Testis (tissue), 5 donors: ENCODE measurements at places on chromosomes 3 and 15. TPM values are rescaled to one million over a fixed set of nuclear protein-coding genes. Genes with fewer than 3 reads are reported as not detected.

DNA sequence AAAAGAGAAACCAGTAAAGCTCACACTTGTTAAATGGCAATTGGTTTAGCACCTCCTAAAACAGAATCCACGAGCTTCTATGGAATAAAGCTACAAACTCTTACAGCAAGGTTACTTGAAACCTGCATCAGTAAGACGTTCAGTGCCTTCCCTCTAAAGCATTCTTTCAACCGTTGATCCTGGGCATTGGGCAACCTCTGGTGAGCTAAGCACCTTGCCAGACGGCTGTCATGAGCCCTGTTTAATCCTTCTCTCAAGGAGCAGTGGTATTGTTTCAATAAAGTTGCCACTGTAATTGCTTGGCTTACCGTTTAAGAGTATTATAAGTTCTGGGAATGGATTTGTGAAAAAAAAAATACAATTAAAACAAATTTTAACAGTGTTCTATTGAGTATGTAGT lies 75.0 kb downstream of the COL8A1 start:
- DNase-seq = no peak

GRCh38 chr15:33508703-33509102 lies 197.9 kb downstream of the RYR3 start:
- DNase-seq = no peak

- no peak for DNase-seq
These were observed 2.8 kb downstream of the TAGLN3 start for GRCh38 chr3:112001526-112001925.

GRCh38 chr3:111331912-111332311 lies 210.1 kb upstream of the CD96 start:
- DNase-seq = no peak

DNA sequence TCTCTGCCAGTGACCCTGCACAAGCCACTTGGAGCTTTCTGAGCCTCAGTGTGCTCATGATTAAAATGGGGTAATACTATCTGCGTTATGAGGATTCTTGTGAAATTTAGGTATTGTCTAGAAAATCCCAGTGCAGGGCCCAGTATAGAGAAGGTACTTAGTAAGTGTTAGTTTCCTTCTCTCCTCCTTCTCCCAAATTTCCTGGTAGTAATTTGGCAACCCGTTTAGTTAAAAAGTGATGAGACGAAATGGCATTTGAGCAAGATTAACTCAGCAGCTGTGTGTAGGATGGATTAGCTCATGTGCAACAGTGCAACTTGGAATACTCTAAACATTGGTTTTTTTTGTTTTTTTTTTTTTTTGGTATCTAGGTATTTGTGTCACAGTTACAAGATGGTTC lies 84.6 kb downstream of the SLCO3A1 start:
- no peak for DNase-seq

- peak; percentile 81 for DNase-seq
These were observed 674 bp downstream of the MSL2 start for GRCh38 chr3:136195258-136196063.

GRCh38 chr15:91482799-91483198 lies 370.7 kb upstream of the SLCO3A1 start:
- no peak for DNase-seq

DNA sequence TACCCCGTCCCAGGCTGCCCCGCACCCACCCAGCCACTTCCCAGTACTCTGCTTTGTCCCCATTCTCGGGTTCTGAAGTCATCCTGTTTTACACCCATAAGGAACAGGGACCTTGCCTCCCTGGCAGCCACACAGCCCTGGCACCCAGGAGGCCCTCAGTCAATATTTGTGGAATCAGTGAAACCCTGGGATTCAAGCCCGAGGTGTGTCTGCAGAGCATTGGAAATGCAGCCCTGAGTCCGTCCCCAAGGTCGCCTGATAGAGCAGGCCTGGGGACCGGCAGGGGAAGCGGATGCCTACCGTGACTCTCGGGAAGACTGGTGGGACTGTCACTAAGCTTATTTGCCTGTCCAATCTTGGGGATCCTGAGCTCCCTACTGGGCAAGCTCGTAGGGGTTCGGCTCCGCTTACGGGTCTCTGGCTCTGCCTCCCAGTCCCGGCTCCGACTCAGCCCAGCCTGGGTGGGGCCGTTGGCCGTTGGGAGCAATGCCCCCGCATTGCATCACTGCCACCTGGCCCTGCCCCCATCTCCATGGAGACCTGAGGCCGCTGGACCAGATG lies 64.4 kb upstream of the TAMM41 start:
- DNase-seq = no peak

GRCh38 chr3:62805106-62805505 lies 70.1 kb downstream of the CADPS start:
- DNase-seq = no peak

The STRIT1 gene
- total RNA-seq = not detected

The TGM4 gene
- 1.4 TPM for total RNA-seq
